Stimulated activated CD8-positive, alpha-beta memory T cell treated with anti-CD3 and anti-CD28 coated beads, Interleukin-7, amount 100 ng/mL, for 1 hour (primary cell): ENCODE measurements at places on chromosomes 7 and 10.

- DNase-seq = no peak
These were observed 43.4 kb upstream of the ADO start for GRCh38 chr10:62761115-62761514.

GRCh38 chr7:81925530-81925929 lies 155.7 kb upstream of the HGF start:
- no peak for DNase-seq

- no peak for DNase-seq
These were observed 21.8 kb upstream of the AMZ1 start for GRCh38 chr7:2666155-2666554.

DNA sequence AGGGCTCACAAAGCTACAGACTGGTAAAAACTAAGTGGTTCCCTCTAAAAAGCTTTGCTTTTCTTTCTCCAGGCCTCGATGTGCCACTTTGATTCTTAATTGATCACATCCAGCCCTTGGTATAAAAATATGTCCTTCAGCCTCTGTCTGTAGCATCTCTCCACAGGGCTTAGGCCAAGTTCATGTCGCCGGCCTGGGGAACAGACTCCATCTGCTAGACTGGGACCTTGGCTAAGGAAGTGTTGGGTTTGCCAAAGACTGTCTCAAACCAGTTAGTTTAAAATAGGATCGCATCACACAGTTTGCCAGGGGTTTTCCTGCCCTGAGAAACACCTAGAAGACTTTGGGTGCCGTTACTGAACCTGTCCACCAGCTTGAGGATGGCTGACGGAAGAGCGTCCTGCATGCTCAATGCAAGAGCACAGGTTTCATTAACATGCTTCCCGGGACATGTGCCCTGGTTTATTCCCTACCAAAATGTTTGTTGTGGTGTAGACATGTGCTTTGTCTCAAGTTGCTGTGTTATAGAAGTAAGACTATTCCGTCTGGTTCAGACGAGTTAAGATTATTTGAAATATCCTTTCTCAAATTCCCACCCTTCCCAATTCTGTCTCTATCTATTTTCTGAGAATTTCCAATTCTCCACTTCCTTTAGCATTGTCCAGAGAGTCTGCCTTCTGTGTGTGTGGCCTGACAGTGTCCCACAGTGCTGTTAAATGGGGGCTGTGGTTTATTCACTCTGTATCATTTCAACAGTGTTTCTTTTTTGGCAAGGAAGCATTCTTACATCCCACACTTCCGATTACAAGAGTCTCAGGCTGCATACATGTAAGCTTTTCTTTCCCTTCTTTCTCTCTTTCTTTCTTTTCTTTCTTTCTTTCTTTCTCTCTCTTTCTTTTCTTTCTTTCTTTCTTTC lies 334.7 kb downstream of the INHBA start:
- no peak for DNase-seq

DNA sequence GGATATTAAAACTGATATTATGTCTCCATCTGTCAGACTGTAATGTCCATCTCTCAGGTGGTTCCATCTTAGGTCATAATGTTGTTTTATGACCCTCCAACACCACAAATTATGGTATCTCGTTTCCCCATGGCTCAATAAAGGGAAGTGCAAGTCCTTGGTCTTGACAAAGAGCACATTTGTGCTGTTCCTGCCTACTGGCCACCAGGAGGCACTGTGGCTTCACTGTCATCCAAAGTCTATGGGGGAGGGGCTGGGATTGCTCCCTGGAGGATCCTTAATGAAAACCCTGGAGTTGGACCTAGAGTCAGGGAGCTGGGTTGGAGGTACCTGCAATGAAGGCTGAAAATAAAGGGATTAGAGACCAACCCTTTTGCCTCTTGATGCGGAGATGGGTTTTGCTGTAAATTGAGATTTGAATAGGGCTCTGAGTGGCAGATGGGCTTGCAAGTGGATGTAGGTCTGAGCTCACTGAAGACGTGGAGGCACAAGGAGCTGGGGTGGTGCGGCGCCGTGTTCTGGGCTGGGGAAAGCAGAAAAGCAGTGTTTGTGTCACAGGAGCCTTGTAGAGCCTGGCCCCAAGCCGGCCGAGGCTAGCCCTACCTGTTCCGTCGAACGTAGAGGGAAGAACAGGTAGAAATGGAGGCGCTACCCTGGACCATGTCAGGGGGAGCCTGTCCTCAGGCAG lies 180.5 kb upstream of the PRSS58 start:
- no peak for DNase-seq

GRCh38 chr7:110534241-110534931 lies 556.5 kb upstream of the LRRN3 start:
- no peak for DNase-seq

DNA sequence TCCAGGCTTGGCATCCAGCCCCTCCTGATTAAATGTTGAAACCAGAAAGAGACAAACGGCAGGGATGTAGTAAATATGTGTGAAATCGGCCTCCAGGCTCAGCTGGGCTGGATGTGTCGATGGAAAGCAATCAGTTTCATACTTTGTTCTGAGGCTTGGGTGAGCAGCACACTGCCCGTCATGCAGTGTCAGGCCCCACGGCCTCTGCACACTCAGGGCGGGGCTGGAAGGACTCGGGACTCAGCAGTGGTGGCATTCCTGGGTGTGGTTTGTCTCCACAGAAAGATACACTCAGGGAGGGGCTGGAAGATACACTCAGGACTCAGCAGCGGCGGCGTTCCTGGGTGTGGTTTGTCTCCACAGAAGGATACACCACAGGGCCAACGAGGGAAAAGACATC lies 22.0 kb downstream of the ADGRA1 start:
- no peak for DNase-seq

GRCh38 chr7:23346316-23346715 lies 47.2 kb downstream of the MALSU1 start:
- no peak for DNase-seq

- DNase-seq = no peak
These were observed 293.0 kb upstream of the AKR1E2 start for GRCh38 chr10:4532976-4533375.
